ENCODE measurements at places on chromosomes 1 and 21.

DNA sequence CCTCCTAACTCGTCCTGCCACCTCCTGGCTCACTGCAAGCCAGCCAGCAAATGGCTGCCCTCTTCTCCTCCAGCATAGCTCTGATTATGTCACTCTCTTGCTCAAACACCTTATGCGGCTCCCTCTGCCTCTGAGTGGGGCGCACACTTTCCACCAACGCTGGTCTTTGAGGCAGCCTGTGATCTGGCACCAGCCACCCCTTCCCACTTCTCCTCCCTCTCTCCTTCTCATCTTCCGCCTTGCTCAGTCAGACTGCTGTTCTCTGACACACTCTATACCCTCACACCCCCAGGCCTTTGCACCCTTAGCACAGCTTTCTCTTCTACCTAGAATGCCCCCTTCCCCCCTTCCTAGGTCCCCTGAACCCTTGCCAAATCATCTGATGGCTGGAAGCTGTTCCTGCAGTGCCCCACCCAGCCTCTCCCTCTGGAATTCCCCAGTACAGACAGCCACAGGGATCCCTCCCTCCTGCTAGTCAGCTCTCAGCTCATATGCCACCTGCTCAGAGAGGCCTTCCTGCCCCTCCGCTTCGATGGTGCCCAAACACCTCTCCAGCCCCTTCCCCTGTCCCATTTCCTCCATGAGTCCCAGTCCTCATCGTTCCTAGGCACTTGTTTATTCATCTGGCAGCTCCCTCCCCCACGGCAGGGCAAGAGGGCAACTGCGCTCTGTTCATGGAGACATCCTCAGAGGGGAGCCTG lies 21.7 kb upstream of the PEF1 start:
- peak; percentile 85 for DNase-seq

DNA sequence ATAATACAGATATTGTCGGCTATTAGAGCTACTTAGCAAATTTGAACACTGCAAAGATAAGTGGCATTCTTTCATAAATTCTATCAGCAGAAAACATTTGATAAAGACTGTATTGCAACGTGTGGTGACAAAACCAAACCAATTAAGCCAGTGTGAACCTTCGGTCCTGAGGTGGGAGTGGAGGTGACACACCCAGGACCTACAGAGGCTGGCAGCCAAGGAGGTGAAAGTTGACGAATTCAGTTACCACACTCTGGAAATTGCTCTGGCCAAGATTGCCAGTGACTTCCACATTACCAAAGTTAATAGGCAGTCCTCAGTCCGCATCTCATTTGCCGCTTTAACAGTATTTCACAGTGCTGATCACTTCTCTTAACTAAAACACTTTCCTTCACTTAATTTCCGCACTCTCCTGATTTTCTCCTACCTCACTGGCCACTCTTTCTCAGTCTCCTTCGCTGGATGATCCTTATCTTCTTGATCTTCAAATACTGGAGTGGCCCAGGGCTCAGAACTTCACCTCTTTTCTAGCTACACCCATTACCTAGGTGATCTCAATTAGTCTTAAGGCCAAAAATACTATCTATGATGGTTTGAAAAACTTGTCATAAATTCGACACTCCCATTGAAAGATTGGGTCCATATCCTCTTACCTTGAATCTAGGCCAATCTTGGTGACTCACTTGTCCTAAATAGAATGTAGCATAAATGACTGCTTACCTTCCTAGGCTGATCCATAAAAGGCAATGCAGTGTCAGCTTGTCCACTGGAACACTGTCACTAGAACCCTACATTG lies 5.1 kb upstream of the CDC42BPA start:
- no peak for DNase-seq

DNA sequence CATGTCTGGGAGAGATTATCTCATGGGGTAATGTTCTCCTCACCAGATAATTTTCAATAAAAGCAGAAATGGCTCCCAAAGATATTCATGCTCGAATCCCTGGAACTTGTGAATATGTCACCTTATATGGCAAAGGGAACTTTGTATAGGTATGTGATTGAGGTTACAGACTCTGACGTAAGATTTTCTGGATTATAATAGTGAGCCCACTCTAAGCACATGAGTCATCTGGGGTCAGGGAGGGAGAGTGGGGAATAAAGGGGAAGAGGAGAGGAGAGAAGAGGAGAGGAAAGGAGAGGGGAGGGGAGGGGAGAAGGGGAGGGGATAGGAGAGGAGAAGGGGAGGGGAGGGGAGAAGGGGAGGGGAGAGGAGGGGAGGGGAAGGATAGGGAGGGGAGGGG lies 1193.9 kb downstream of the PLA2G4A start:
- DNase-seq = no peak

GRCh38 chr1:1470626-1471388 lies 758 bp upstream of the ATAD3B start:
- peak; percentile 21 for DNase-seq

DNA sequence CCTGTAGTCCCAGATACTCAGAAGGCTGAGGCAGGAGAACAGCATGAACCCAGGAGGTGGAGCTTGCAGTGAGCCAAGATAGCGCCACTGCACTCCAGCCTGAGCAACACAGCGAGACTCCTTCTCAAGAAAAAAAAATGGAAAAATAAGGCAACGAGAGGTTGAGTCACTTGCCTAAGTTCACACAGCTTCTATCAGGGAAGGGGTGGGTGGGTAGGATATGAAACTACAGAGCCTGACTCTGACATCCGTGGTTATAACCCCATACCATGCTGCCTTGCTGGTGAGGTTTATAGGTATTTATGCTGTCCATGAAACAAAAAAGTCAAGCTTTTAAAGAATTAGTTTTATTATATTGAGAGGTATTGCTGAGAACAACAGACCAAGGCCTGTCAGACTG lies 61.5 kb upstream of the RAB4A start:
- DNase-seq = no peak

DNA sequence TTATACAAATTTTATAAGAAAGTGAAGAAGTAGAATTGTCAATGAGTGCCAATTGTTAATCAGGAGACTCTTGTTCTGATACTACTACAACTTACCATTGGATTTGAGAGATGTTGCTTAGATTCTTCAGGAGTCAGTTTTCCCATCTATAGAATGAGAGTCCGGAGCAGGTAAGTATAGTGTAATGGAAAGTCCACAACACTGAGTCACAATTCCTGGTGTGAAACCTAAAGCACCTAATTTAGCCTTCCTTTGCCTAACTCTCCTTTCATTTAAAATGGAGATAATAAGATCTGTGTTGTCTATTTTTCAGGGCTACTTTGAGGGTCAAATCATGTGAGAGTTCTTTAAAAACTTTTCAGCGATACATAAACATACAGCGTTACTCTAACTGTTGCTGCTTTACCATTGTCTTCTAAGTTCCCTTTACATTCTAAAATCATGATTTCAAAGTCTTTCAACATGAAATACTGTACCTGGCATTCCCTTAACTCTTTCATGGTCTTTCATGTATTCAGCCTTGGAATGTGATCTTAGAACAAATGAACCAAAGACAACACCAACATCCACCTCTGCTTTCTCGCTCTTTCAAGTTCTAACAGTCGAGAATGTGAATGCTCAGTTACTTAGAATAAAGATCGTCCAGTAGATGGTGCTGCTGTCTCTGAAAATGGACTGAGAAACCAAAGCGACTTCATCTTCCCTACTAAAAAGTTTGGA lies 90.9 kb downstream of the SLC30A10 start:
- peak; percentile 68 for DNase-seq

- DNase-seq = no peak
Measured at GRCh38 chr1:81380436-81380835, 420.3 kb upstream of the ADGRL2 start.

DNA sequence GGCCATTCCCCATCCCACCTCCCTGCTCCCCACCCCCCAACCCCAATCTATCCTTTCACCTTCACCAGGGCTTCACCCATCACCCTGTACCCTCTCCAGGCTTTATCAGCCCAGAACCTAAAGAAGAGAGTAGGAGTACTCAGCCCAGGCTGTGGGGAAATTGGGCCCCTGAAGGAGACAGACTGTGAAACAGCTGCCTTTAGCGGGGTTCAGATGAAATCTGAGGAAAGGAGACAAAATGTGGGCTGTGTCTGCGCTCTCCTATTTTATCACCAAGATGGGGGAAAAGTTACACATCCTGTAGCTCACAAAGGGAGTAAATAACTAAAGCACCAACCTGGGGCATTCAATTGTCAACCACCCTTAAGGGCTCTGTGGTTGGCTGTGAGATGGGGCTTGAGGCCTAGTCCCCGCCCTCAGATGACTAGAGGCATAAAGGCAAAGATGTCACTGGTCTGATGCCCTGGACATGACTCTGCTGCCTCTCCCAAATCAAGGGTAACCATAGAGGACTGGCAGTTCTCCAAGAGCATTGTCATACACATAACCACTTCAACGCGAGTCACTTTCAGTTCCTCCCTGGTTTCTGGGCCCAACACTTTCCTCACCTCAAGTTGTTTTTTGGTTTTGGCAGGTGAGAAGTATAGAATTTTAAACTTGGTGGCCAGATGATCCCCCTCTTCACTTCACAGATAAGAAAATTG lies 30.0 kb downstream of the SLC27A3 start:
- peak; percentile 95 for DNase-seq

DNA sequence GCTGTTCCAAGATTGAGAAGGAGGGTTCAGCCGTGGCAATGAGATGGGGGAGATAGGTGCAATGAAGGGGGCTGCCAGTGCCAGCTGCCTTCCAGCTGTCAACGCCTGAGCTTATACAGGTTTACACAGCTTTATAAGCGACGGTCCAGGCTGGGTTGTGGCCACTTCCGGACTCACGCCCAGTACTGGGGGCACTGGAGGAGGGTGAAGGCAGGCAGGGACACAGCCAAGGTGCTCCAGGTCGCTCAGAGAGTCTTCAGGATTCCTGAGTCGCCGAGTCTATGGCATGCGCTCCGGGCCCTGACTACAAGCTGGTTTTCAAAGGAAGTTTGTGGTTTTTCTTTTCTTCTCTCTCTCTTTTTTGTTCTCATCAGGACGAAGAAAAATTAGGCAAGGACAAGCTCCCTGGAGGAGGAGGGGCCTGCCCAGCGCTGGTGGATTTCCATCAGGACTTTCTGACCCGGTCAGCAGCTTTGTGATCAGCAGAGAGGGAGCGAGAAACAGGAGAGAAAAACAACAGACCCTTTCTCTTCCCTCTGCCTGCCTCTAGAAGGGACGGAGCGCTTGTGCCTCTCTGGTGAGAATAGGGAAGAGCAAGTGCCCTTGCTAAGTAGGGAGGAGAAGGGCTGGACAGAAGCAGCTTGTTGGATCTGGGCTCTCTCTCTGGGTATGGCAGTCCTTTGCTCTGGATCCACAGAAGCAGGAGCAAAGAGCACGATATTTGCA lies at the start of gene MINDY1:
TSS of gene MINDY1 (minus strand) at position 576 of the 726 bp plus-strand sequence. CDS start 4,285 bp downstream, outside the sequence.
- DNase-seq = peak; percentile 91

DNA sequence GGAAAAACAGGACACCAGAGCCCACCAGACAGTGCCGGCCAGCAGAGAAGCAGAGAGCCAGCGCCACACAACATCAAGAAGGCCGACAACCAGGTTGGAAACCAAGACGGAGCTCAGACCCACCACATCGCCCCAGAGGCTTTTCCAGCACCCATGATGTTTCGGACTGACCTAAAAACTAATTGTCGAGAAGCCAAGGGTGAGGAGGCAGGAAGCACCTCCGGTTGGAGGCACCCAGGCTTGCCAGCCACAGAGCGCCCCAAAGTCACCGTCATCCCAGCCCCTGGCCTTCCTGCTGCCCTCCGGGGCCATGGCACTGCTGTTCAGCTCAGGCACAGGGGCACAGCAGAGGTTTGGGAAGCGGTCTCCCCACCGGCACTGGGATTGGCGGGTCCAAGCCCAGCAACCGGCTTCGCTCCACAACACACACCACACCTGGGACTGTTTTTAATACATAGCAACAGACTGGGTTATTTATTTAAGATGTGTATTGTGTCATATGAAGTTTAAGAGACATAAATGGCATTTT lies 67.2 kb downstream of the SLC37A1 start:
- no peak for DNase-seq

DNA sequence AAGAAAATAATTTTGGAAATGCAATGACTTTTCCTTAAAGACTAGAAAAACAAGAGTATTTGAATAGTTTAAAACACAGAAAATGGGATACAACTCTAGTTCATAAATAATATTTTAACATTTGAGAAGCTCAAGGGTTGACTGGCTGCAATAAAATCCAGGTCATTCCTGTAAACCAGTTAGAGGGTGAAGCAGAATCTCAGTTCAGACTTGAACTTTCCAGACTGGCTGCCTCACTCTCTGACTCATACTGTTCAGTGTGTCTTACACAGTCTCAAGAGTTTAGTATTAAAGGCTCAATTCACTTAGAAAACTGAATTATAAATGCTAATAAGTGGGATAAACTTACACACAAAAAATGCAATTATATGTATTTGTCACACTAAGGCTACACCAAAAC lies 89.9 kb downstream of the RAVER2 start:
- DNase-seq = no peak

GRCh38 chr1:202101184-202101583 lies 21.5 kb upstream of the GPR37L1 start:
- DNase-seq = no peak

DNA sequence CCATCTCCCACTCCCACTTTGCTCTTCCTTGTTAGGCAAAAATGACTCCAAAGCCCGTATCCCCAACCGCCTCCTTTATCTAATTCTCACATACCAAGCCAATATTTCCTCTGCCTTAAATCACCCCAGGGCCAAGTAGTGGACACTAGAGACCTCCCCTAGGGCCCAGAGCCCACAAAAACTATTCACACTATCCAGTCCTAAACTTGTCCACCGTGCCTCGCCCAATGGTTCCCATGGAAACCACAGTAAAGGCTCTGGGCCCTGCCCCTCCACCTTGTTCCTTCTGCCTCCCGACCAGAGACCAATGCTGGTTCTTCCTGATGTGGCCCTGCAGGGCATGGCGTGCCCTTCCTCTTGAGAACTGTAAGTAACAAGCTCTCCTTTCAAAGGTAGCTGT lies 11.8 kb downstream of the CFAP107 start:
- DNase-seq = no peak

- DNase-seq = no peak
Measured at GRCh38 chr1:239891621-239892358, 199.9 kb upstream of the FMN2 start.

DNA sequence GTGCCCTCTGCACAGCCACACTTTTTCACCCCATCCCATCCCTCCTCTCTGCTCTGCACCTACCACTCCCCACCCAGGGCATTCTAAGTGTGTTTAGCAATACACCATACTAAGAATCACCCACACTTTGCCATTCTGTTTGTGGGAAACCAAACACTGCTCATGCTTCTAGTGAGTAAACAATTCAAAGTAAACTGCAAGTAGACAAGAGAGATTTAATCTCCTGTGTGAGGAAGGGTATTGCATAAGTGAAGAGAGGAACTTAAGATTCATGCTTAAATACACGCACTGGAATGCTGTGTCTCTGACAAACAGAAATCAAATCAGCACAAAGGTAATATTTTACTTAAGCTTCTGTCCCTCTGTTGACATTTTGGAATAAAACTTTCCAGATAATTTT lies 4.8 kb upstream of the EDARADD start:
- no peak for DNase-seq

GRCh38 chr1:16143566-16144324 lies 12.1 kb downstream of the EPHA2 start:
- DNase-seq = no peak

GRCh38 chr1:18191037-18191436 lies 83.4 kb downstream of the IGSF21 start:
- no peak for DNase-seq

Data from myocyte (in vitro differentiated cells).